ENCODE measurements at places on chromosomes 2 and 18. TPM values are rescaled to one million over a fixed set of nuclear protein-coding genes. Genes with fewer than 3 reads are reported as not detected.

GRCh38 chr2:2007551-2008501 lies 263.5 kb upstream of the PXDN start:
- DNase-seq: no peak

- no peak for DNase-seq
These were observed 1677.0 kb upstream of the LRRTM1 start for GRCh38 chr2:81981585-81981984.

PRKAG3 gene
- total RNA-seq: not detected

GRCh38 chr2:116491292-116491691 lies 1323.2 kb upstream of the DDX18 start:
- DNase-seq: no peak

GRCh38 chr2:179538406-179539123 lies 273.9 kb upstream of the SESTD1 start:
- DNase-seq: peak; percentile 23

DNA sequence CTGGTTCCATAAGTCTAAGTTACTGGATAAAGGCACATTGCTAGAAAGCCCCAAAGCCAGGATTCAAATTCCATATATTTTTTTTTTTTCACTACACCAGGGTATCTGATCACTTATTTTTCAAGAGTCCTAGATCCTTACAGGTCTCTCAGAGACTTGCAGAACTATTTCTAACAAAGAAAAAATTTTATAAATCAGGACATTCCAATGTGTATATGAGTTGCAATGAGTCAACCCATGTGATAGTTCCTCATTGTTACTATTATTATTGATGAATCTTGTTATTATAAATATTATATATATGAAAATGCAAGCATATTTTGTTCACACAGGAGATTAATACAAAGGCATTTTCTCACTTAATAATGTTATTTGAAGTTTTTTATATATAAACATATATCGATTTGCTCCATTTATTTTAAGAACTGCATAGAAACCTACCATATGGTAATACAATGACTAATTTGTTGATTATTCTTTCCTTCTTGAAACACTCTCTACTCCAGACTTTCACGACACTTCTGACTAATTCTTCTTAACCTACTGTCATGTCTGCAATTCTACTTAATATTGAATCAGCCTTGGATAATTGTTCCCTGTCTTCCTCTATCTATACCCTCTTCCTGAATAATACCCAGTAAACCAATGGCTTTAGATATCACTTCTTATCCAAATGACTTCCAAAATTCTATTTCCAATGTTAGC lies 968.4 kb upstream of the NRXN1 start:
- peak; percentile 66 for DNase-seq

MALL gene
- 42.1 TPM for total RNA-seq

TMEM169 gene
- not detected for total RNA-seq

- no peak for DNase-seq
These were observed 35.5 kb downstream of the CLASP1 start for GRCh38 chr2:121613774-121614173.

C2orf80 gene
- not detected for total RNA-seq

ABCG5 gene
- total RNA-seq: not detected

DNA sequence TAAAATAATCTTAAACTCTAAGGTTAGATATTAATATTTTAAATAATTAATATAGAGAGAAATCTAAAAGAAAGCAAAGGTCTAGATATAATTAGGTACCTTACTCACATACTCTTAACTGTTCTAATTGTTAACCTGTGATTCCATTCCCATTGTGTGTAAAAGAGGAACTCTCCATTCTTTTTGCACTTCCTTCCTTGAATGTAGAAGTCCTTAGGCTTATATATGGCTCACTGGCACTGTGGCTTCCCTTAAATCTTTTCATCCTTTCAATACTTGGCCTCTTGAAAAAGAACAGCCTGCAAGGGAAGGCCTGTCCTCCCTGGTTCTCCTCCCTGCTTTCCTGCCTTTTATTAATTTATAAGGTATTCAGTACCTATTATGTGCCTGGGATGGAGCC lies 182.8 kb upstream of the FOSL2 start:
- no peak for DNase-seq

GRCh38 chr2:42133771-42134195 lies 35.4 kb upstream of the EML4 start:
- DNase-seq: no peak

SOX11 gene
- total RNA-seq: under 0.01 TPM
